CD4-positive, CD25-positive, alpha-beta regulatory T cell (primary cell): ENCODE measurements at places on chromosomes 11 and 22.
A peak's percentile ranks its signal among the peaks of the same experiment; 100 is the strongest.

GRCh38 chr11:92149996-92150395, 74.6 kb upstream of the FAT3 start:
- no peak overlapping the region for H3K27ac ChIP-seq
- no peak for DNase-seq

- H3K36me3 ChIP-seq: no peaks in the 10 kb centered on the region
- H3K4me3 ChIP-seq: no peak overlapping the region
- no peak for DNase-seq
- H3K4me1 ChIP-seq: no peaks in the 10 kb centered on the region
- no peak overlapping the region for H3K27ac ChIP-seq
- no peaks in the 10 kb centered on the region for H3K27me3 ChIP-seq
These were observed 13.8 kb upstream of the DDB2 start for GRCh38 chr11:47201015-47201414.

DNA sequence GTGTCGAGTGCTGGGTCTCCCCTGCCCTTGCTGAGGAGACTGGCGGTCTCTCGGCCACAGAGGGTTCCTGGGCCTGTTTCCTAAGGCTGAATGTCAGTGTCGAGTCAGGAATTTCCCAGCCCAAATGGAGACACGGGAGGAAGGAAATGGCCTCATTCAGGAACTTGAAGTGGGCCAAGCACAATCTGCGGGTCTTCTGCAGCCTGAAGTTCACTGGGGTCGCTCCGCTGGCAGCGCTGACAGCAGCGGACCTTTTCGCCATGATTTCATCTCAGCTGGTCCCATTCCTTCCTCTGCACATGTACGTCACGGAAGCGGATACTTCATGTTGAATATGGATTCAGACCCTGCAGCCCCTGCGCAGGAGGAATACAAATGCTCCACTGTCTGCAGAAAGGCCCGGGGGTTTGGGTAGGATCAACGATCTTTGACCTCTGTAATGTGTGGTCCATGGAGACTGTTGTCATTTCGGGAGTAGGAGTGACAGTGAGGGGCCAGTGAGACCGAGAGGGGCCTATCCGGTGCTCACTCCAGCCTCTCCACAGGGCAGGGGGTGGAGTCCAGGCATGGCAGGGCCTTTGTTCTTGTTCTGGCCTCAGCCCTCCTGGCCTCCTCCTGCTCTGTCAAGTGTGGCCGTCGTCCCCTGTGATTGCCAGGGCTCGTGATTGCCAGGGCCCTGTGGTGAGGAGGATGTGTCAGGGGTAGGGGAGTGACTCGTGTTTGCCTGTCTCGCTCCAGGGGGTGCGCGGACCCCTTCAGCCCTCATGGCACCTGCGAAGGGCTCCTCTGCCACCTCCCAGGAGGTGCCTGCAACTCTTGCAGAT, 402.3 kb downstream of the TBC1D22A start:
- peaks cover 7% of the 10 kb centered on the region for H3K36me3 ChIP-seq
- no peak overlapping the region for H3K27ac ChIP-seq
- DNase-seq: no peak
- no peaks in the 10 kb centered on the region for H3K4me1 ChIP-seq
- no peak overlapping the region for H3K4me3 ChIP-seq

GRCh38 chr22:17548010-17548755, 15.1 kb upstream of the SLC25A18 start:
- no peaks in the 10 kb centered on the region for H3K27me3 ChIP-seq
- H3K4me1 ChIP-seq: no peaks in the 10 kb centered on the region
- H3K36me3 ChIP-seq: no peaks in the 10 kb centered on the region
- no peak for DNase-seq
- no peak overlapping the region for H3K4me3 ChIP-seq

GRCh38 chr11:61079416-61080150, 22.7 kb upstream of the CD5 start:
- no peaks in the 10 kb centered on the region for H3K36me3 ChIP-seq
- peaks cover 89% of the 10 kb centered on the region for H3K4me1 ChIP-seq
- DNase-seq: peak; percentile 43
- H3K27me3 ChIP-seq: no peaks in the 10 kb centered on the region
- H3K27ac ChIP-seq: peak overlapping the region; percentile 96

- no peak overlapping the region for H3K4me3 ChIP-seq
- H3K36me3 ChIP-seq: peaks cover 5% of the 10 kb centered on the region
- no peaks in the 10 kb centered on the region for H3K27me3 ChIP-seq
- H3K27ac ChIP-seq: no peak overlapping the region
- peaks cover 16% of the 10 kb centered on the region for H3K4me1 ChIP-seq
- no peak for DNase-seq
These were observed 14.0 kb upstream of the EHD1 start for GRCh38 chr11:64892411-64892831.
